Cardiac muscle cell (in vitro differentiated cells and primary cell): ENCODE measurements at places on chromosomes 3 and 15. TPM values are rescaled to one million over a fixed set of nuclear protein-coding genes. Genes with fewer than 3 reads are reported as not detected.

The MUC20 gene
- total RNA-seq, result 5.5 and 8.7 TPM in 2 replicates

The CNTN4 gene
- 5.6 and 16.2 TPM in 2 replicates for total RNA-seq

DNA sequence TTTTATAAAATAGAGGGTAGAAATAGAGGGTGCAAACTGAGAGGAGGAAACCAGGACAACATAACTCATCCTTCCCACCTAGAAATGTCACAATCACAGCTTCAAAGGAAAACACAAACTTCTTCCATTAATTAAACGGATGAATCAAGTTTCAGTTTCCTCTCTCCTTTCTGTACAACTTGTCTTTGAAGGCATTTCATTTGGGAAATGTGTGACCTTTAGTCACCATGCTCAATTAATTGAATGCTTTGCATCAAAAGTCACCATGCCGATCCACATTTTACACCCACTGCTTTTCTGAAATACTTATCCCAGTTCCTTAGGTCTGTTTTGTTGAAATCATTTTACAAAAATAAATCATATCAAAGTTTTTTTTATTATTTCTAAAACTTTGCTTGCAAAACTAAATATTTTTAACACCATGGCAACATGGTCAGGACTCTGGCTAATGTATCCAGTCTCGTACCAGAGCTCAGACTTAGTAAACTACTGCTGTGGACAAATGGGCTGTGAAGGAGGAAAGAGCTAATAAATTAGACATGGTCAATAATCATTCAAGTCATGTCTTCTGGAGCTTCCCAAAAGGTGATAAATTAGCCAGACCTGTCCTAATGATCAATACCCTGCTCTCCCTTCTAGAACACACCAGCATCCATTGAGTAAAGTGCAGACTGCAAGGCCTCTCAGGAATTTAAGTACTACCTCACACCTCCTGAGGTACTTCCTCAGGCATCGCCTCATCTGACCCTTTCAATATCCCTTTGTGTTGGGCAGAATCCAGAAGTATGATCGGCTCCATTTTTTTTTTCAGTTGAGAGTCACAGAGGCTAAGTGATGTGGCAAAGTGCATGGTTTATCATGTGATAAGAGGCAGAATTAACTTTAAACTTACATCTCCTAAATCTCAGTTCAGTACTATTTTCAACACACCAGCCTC lies 161.3 kb downstream of the GREM1 start:
- DNase-seq, result no peak

GRCh38 chr3:171258316-171258715 lies 201.9 kb downstream of the TNIK start:
- no peak for DNase-seq

GRCh38 chr3:108209579-108209978 lies 12.6 kb downstream of the IFT57 start:
- DNase-seq, result no peak

GRCh38 chr3:160919942-160920341 lies 163.9 kb downstream of the PPM1L start:
- DNase-seq, result no peak

DNA sequence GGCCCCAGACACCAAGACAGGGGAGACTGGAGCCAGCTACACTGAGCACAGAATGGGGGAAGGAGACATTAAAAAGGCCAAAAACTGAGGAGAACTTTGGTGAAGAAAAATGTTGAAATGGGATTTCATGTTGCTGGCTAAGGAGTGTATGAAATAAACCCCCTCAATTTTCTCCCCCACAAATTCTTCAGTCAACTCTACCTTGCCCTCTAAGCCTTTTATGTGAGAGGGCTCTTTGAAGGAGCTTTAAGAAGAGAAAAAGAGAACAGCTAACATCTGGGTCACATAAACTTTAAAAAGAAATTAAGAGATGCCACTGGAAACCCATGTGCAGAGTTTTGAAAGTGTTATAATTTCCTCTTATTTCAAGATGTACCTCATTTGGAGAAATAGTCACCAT lies 88.6 kb downstream of the ATP8B4 start:
- DNase-seq, result no peak

DNA sequence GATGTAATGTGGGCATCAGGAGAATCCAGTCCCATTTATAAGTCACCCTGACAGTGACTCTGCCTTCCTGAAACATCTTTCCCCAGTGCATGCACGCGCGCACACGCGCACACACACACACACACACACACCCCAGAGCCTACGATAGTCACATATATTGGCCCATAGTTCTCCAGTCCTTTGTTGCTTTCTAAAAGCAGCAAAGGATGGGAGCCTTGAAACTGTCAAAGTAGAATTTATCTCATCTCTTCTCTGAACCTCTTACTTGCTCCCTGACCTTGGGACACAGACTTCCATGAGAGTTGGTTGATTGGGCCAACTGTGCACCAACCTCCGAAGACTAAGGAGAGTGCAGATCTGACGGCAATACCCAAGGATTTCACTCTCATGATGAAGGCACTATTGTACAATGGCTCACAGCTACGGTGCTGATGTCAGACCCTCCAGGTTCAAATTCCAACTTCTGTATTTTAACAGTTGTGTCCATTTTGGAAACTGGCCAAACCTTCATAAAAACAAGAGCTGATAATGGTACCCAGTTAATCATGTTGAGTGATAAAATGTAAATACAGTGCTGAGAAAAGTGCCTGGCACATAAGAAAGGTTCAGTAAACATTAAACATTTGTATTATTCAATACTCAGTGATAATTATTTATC lies 8.3 kb downstream of the CPA3 start:
- DNase-seq, result no peak

DNA sequence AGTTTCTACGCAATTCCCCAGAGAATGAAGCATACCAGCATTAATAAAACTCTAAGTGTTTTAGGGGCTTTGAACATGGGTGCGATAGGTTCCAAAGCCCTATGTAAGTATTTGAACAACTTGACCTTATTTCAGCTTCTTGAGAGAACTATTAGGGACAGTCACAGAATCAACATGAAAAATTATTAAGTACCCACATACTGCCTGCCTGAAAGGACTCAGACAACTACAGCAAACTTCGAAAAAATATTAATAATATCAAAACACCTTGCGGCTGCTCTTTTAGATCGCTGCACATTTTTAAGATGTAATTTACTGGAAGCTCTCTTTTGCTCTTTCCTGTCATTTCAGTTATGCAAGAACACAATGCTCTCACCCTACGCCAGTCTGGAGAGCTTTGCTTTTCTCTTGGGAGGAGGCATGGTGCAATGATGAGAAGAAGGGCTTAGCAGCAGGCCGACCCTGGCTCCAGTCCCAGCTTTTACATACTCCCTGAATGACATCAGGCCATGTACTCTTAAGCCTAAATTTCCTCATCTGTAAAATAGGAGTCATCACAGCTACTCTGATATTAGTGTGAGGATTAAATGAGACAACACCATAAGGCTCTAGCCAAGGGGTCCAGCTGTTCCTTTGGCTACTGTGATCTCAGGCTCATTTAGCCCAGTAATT lies 640.7 kb downstream of the FHIT start:
- no peak for DNase-seq
